ENCODE measurements at places on chromosomes 3 and 15.

DNA sequence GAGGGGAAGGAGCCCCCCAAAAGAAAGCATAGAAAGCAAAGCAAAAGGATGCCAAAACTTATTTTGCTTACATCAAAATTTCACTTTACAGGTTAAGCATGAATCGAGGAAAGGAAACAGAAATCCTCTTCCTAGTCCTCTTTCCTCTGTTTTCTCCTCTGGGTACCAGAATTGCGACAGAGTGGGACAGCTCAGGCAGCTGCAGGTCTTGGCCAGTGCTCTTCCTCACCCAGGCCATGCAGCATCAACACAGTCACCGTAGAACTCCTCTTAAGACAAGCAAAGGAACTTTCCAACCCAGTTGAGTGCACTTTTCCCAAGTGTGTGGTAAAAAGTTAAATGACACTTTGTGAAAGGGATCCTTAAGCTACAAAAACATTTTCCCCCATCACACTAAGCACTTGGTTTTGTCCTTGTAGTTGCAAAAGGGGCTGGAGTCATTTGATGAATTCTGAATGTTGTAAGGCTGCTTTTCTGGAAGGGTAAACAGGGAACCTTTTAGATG, 45.9 kb upstream of the MEX3B start:
- no peak for DNase-seq

- no peak for DNase-seq
Measured at GRCh38 chr15:41988896-41989572, 16.7 kb upstream of the EHD4 start.

DNA sequence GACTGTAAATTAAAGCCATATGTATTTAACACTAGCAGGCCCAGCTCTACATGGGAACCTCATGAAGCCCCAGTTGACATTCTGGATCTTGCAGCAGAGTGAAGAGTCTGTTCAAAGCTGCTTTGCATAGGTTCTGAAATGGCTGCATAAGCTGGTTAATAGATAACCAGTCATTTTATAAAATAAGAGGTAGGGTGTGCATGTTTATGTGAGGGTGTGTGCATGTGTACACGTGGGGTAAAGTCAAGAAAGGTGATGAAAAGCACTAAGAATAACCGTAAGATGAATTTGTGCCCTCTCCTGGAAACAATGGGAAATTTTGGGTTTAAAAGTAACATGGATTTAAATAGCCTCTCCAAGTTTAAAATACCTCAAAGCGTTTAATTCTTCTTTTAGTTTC, 33.0 kb downstream of the PAQR9 start:
- DNase-seq = no peak

DNA sequence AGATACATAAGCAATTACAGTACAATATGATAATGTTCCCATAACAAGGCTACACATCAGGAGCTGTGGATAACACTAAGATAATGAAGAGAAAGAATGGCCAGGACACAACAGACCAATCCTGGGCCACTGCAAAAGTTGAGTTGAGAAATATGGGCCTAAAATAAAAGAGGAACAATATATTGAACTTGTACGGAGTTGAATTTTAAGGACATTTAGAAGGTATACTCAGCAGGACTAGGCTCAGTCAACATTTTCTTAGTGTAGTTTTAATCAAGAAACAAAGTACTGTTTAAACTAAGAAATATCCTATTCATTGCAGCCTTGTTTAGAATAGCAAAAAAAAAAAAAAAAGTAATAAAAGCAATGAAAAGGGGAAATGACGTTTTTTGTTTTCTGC, 24.3 kb downstream of the HERC1 start:
- no peak for DNase-seq

- DNase-seq = no peak
Measured at GRCh38 chr3:195263925-195264600, 6.9 kb downstream of the XXYLT1 start.

DNA sequence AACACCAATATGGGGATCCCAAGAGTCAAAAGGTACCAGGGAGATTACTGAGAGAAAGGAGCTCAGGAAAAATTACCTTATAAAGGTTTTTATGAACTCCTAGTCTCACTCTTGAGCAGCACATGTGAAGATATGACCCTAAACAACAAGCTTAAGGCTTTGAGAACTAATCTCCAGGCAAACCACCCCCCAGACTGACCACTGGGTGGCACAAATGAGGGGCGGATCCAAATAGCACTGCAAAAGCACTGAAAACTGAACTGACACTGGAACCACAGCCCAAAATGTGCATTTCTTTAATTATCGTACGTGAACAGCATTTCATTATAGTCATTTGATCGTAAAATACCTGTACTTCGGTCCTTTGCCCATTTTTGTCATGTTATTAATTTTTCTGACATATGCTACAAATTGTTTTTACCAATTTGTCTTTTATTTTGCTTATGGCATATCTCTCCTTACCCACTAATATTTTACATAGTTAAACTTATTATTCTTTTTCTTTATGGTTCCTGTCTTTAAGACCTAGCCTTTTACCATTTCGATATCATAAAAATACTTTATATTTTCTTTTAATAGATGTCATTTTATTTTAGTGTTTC, 31.5 kb upstream of the TFDP2 start:
- peak; percentile 64 for DNase-seq

- no peak for DNase-seq
Measured at GRCh38 chr15:32041294-32041693, 11.0 kb downstream of the CHRNA7 start.

- no peak for DNase-seq
Measured at GRCh38 chr3:87627316-87627715, 350.9 kb upstream of the POU1F1 start.

DNA sequence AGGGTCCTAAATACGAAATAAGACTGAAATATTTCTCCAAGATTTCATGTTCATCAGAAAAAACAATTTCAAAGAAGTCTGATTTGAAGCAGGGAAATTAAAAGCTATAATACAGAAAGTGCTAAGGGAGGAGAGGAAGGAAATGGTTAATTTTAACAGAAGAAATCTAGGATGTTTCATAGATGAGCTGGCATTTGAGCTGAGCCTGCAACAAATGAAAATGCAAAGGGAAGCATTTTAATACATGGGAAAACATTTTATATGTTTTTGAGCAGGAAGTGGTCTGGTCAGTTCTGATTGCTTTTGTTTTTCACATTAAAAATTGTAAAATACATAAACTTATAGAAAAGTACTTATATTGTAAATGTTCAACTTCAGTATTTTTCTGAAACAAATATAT, 17.2 kb upstream of the RAP2B start:
- peak; percentile 49 for DNase-seq

DNA sequence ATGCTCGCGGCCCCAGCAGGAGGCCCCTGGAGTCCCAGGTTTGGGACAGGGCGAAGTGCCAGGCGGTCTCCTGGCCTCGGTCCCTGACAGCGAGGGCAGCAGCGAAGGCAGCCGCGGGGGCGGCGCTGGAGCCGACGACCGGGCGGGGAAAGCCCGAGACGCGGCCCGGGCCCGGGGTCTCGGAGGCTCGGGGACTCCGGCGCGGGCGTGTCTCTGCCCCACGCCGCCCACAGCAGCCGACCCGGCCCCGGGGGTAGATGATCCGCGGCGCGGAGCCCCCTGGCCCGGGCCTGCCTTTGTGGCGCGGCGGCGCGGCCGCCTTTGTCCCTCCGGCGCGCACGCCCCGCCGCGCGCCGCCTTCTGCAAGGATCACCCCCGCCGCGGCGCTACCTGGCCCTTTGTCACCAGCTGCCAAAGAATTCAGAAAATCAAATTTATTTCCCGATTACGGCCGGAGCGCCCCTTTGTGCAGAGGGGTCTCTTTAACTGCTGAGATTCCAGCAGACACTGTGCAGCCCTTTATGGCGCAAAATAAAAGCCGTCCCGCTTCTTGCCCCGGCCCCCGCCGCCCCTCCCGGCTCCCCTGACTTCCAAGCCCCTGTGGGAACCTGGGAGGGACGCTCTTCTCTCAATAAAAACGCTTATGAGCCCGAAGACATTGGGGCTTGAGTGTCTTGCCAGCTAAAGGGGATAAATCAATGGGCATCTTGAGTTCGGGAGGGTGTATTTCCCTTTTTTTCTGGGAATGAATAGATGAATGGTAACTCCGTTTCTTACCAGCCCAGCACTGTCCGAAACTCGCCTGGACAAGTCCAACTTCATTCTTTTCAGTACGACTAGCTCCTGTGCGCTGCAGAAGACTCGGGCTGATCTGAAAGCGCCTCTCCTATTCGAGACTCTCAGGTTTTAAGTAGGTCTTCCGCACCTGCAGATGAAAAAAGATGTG, 68.4 kb downstream of the HES1 start:
- DNase-seq = no peak

- peak; percentile 68 for DNase-seq
Measured at GRCh38 chr3:73056014-73056844, 5.2 kb upstream of the EBLN2 start.

GRCh38 chr15:78308422-78309032, 9.1 kb upstream of the SKIC8 start:
- DNase-seq = peak; percentile 60

DNA sequence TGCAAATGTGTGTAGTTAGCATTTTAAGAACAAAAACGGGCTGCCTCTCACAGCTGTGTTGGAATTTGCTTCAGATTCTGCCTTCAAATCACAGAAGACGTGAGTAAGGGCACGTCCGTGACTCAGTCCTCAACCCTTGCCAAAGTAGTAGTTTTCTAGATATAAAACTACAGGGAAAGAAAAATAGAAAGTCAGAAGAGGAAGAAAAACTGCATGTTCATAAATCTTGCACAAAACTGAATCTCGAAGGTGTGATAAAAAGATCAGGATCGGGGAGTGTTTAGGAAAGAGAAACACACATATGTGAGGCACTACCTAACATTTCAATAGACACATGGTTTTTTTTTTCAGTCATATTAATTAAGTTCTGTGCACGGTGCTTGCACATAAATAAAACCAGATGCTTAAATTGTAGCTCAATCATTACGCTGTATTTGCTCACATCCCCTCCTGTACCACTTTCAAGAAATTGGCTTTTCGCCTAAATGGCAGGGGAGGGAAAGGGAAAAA, 71.7 kb downstream of the P3H2 start:
- no peak for DNase-seq

DNA sequence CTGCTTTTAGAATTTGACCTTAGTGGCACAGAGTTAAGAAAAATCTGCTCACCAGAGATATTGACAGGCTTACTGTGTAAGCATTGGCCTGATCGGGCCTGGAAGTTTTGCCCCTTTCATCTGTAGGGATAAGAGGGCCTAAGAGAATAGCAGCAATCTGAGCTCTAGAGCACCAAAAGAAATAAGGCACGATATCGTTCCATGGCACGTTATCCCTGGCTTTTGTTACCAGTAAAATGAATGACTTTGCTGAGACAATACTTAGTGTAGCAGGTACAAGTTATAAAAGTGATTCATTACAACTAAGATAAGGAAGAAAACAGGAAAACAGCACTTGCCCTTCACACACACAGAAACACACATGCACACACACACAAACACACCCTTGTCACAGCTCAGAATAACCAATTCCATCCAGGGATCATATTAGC, 5.0 kb downstream of the THBS1 start:
- no peak for DNase-seq

DNA sequence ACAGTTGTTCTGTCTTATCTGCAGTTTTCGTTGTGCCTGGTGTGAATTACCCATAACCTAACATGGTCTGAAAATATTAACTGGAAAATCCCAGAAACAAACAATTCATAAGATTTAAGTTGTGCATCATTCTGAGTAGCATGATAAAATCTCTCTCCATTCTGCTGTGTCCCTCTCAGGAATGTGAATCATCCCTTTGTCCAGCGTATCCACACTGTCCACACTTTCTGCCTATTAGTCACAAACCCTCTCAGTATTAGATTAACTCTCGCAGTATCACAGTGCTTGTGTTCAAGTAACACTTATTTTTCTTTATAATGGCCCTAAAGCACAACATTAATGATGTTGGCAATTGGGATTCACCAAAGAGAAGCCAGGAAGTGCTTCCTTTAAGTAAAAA, 203.2 kb downstream of the CGGBP1 start:
- peak; percentile 61 for DNase-seq

- no peak for DNase-seq
Measured at GRCh38 chr3:24829011-24829581, 334.4 kb upstream of the THRB start.

DNA sequence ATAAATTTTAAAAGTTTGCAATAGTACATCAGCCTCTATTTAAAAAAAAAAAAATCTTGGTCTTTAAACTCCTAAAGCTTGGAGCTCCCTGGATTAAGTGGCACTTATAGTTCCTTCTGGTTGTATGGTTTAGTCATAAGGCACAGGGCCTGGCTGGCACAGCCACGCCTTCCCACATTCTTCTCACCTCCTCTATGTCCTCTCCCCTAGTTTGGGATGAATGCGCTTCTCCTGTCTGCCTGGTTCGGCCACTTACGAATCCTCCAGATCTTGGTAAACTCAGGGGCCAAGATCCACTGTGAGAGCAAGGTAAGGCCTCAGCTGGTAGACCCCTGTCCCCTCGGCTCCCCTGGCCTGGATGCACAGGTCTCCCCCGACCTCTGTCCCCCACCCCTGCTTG, 10.0 kb downstream of the ANKDD1A start:
- no peak for DNase-seq

DNA sequence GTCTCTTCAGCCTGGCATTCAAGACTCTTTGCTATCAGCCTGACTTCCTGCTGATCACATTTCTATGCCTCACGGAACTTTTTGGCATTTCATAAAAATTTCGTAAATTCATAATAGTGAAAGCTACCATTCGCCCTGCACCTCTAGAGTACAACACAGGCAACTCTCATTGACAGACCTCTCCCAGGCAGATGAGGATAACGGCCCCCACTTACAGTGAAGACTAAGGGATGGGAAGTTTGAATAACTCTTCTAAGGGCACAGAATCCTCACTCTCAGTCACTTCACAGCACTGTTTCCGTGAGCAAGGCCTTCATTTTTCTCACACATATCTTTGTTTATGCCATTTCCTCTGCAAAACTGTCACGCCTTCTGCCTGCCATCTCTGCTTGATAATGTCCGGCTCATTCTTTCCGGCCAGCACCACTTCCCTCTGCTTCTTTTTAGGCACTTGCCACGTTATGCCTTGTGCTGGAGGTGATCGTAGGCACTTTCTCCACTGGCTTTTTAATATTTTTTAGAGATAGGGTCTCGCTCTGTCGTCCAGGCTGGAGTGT, 224.1 kb upstream of the HES1 start:
- DNase-seq = no peak

- DNase-seq = no peak
Measured at GRCh38 chr3:193943851-193944517, 192.0 kb upstream of the HES1 start.

DNA sequence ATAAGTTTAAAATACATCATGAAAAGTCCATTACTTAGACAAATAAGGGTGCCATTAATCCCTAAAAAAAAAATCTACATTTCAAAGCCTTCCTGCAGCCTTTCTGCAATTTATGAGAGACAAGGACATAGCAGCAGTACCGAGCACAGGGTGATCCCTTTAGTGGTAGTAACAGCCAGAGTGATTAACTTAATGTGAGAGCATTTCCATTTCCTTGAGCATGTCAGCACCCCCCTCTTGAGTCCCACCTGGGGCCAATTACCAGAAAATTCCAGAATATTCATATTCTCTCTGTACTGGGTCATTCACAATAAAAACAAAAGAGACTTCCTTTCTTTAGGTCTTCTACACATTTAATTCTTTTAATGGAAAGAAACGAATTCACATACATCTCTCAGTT, 546.9 kb upstream of the CCDC54 start:
- DNase-seq = no peak

GRCh38 chr15:76866008-76866407, 39.1 kb downstream of the SCAPER start:
- DNase-seq = no peak

Data from RKO (cell line).